ENCODE measurements at places on chromosomes 7 and 10.

- no peak for DNase-seq
Observed at GRCh38 chr7:22662556-22663356, 64.2 kb upstream of the IL6 start.

- DNase-seq = no peak
Observed at GRCh38 chr7:28052933-28053332, 127.7 kb downstream of the JAZF1 start.

GRCh38 chr10:6671976-6672375, 91.9 kb upstream of the PRKCQ start:
- no peak for DNase-seq

- DNase-seq = no peak
Observed at GRCh38 chr7:107394276-107394675, 75.6 kb upstream of the GPR22 start.

- no peak for DNase-seq
Observed at GRCh38 chr7:129014501-129015101, 40.3 kb downstream of the TNPO3 start.

DNA sequence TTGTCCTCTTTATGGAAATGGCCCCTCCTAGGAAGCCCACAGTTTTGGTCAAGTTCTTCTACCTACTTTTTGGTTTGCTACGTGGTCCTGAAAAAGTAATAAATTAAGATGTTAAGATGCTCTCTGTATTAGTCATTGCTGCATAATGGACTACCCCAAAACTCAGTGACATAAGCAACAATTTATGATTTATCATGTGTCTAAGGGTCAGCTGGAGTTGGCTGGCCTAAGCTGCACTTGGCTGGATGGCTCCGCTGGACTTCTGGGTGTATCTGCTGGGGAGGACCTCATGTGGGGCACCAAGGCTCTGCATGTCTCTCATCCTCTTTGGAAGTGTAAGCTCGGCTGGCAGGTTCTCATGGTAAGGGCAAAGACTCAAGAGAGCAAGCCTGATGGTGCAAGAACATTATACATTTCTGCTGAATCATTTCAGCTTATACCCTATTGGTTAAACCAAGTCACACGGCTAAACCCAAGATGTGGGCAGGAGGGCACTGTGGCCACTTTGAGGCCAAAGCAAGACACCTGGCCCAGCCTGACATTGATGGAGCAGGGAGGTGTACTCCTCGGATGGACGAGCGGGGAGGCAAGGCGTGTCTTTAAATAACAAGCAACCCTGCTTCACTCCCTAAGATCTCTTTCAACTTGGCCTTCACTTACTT, 47.7 kb downstream of the TBXAS1 start:
- DNase-seq = no peak

DNA sequence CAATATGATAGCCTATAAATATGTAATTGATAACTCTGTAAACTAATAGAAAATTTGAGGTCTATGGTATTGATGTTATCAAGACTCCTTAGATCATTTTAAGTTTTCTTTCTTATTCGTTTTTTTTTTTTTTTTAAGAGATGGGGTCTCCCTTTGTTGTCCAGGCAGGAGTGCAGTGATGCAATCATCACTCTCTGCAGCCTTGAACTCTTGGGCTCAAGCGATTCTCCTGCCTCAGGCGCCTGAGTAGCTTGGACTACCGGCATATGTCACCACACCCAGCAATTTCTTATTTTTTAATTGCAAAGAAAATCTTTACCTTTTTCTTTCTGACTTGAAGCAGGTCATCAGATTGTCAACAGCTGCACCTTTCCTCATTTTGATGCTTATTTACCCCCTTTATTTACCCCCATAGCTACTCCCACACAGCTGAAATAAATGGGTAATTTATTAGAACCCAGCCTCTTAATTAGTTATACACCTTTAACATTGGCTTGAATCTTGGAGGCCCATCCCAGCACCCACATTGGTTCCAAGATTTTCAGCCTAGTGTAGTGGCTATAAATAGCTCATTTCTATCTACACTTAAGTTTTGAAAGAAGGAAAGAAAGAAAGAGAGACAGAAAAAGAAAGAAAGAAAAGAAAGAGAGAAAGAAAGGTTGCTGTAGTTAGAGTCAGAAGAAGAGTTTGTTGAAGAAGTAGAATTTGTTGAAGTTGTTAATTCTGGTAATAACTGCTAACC, 38.3 kb downstream of the ARL4A start:
- no peak for DNase-seq

GRCh38 chr10:108014902-108015177, 850.3 kb upstream of the SORCS1 start:
- no peak for DNase-seq

- no peak for DNase-seq
Observed at GRCh38 chr10:1674501-1674900, 62.8 kb downstream of the ADARB2 start.

- no peak for DNase-seq
Observed at GRCh38 chr7:147999962-148000361, 590.6 kb upstream of the C7orf33 start.

DNA sequence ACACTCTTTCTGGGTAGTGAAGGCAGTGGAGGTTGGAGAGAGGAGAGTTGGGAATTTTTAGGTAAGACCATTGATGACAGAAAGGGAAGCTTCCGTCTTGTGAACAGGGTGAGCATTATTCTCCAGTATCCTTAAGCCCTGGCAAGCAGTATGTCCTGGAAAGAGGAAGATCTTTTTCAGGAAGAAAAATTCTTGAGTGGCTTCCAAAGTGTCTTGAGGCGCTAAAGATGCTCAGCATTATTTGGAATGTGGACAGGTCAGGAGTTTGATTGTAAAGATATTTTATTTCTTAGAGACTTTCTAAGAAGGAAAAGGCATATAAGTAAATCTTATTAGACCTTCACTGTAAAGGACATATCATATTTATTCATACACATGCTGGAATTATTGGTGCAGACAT, 54.3 kb downstream of the ABCC2 start:
- DNase-seq = no peak

DNA sequence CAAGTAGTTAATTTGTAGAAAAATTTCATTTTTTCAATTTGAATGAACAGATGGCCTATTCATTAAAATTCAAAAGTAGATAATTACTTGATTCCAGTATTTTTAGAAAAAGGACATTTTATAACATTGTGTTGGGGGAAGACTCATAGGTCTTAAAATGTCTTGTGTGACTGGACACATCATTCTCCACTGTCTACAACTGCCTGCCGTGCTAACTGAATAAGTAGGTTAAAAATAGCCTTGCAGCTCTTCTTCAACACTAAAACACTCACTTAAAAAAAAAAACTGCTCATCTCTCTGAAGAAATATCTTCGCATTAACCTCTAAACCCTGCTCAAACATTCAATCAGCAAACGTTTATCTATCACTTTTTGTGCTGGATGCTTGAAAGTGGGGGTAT, 253.8 kb downstream of the CSTF2T start:
- DNase-seq = no peak

- peak; percentile 85 for DNase-seq
Observed at GRCh38 chr10:94279835-94280709, 82.7 kb downstream of the NOC3L start.

GRCh38 chr7:140275069-140275965, 98.5 kb upstream of the KDM7A start:
- DNase-seq = no peak

- no peak for DNase-seq
Observed at GRCh38 chr10:5545011-5545410, 20.2 kb downstream of the CALML3 start.

DNA sequence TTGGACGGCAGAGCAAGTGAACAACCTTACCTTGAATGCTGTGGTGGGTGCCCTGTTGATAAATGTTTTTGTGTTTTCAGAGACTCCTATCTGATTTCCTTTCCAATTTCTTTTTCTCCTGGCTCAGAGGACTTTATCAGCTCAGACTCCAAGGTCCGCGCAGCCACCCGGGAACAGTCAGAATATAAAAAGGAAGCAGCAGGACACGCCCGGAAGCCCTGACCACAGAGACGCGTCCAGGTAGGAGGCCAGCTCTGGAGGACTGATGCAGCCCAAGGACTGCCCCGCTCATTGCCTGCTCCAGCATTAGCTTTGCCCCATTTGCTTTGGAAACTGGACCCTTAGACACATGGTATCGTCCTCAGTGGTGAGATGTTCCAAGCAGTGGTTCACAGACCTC, 61.3 kb downstream of the TACC2 start:
- no peak for DNase-seq

- peak; percentile 39 for DNase-seq
Observed at GRCh38 chr7:44981035-44981706, 2.4 kb upstream of the MYO1G start.

DNA sequence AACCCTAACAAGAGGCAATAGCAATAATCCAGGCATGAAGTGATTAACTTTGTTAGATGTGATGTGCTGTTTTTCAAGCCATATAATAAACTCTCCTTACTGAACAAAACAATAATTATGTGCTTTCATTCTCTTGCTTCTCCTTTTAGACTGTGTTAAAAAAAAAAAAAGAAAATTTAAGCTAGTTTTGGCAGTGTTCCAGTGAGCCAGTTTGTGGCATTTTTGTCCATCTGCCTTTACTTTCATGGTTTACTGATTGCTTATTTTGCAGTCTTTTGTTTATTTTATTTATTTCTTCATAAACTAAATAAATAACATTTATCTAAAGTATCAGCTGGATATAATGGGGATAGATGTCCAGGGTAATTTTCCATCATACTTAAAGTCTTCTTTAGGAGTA, 625.3 kb downstream of the CNTNAP2 start:
- DNase-seq = no peak

DNA sequence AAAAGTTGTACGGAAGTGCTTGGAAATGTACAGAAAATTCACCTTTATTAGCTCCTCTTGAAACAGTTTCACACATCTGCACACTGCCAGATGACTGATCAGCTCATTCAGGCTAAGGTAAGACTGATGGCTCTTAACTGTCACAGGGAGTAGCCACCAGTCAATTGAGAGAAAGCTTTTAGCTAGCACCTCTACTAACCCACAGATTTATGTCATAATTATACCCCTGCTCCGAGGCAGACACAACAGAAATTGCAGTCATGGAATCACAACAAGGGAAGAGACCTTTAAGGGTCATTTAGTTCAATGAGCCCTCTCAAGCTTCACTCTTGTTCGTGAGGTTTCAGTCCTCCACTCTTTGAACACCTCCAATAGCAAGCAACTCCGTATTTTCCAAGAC, 235.4 kb downstream of the TRIL start:
- no peak for DNase-seq

GRCh38 chr10:122767621-122768388, 68.2 kb upstream of the C10orf120 start:
- no peak for DNase-seq

DNA sequence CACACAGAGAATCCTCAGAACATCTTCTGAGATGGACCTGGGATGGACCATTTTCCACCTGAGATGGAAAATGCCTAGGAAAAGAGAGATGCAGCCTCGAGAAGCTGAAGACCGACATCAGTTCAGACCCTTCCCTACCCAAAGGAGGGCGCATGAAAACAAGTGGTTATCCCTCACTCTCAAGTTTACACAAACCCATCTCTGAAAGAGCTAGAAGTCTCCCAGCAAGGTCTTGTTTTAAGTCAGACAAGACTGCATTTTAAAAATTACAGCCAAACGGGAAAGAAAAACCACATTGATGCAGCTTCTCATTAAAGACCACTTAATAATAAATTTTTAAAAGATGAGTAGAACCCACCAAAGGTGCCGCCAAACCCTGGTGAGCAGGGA, 1.3 kb downstream of the RAPGEF5 start:
- no peak for DNase-seq

DNA sequence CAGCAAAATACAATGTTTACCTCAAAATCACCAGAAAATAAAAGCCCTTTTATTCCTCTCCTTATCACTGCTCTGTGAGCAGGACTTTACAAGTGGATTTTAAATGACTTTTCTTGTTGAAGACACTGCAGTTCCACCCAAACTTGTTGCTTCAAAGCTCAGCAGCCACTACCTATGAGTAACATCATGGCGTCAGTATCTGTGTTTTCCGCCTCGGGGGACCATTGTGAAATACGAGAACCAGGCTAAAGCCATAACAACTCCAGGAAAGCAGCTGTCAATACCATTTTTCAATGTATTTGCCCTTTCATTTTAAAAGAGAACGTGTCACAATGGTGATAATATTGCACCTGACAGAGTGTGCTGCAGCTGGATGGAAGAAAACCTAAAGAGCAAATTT, 284.0 kb upstream of the RNF32 start:
- no peak for DNase-seq

- no peak for DNase-seq
Observed at GRCh38 chr10:35488228-35488627, 116.9 kb upstream of the GJD4 start.

GRCh38 chr10:130771491-130771946, 540.0 kb downstream of the TCERG1L start:
- no peak for DNase-seq

DNA sequence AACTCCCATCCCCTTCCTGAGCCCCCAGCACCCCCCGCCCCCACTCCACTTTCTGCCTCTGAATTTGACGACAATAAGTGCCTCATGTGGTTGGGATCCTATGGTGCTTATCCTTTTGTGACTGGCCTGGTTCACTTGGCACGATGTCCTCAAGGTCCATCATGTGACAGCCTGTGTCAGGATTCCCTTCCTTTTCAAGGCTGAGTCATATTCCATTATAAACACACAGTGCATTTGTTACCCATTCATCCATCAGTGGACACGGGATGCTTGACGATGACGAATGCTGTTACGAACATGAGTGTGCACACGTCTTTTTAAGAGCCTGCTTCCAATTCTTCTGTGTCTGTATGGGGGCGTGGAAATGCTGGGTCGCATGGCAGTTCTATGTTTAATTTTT, 26.7 kb downstream of the SHH start:
- DNase-seq = no peak

DNA sequence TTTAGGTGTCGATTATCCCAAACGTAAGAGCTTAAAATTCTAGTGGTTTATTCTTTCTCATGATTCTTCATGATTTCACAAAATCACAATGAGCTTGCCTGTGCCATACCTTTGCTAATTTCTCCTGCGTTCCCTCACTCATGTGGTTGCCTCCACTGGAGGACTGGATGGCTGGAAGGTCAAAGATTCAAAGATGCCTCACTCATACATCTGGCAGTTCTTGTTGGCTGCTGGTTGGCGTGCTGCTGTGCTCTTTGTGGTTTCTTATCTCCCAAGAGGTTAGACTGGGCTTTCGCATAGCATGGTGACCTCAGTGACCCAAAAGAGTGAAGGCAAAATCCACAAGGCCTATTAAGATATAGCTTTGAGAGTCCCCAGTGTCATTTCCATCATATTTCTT, 877.6 kb upstream of the AUTS2 start:
- DNase-seq = no peak

GRCh38 chr10:51297438-51297837, 223.2 kb downstream of the PRKG1 start:
- DNase-seq = no peak

GRCh38 chr7:95246831-95247370, 77.4 kb downstream of the PON1 start:
- DNase-seq = peak; percentile 82

All from Kasumi-1 (cell line).